Thyroid gland (tissue), 4 donors: ENCODE measurements at places on chromosomes 11 and 22.
A peak's percentile ranks its signal among the peaks of the same experiment; 100 is the strongest.

- no peak for DNase-seq
Measured at GRCh38 chr11:7846003-7846402, 49.3 kb upstream of the OR5P2 start.

GRCh38 chr11:36026315-36026968, 82.6 kb downstream of the LDLRAD3 start:
- DNase-seq: no peak

- DNase-seq: no peak
Measured at GRCh38 chr11:528815-529727, 6.3 kb downstream of the HRAS start.

DNA sequence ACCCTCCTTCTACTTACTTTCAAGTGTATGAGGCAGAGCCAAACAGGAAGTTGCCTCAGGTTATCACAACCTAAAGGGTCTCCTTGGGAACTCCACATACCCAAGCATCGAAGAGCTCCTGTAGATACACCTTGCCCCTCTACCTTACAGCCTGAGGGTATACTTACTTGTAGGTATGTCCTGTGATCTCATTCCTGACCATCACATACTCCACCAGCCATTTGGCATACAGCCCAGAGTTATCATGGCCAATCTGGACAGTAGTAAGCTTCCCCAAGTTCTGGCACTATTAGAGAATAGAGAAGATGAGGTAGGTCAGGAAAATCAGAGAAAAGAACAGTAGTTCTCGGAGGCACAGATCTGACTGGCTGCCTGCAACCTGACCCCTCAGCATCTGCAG, 53.4 kb upstream of the SCUBE2 start:
- DNase-seq: no peak

- DNase-seq: no peak
Measured at GRCh38 chr11:105054723-105055493, 9.8 kb upstream of the CARD16 start.

DNA sequence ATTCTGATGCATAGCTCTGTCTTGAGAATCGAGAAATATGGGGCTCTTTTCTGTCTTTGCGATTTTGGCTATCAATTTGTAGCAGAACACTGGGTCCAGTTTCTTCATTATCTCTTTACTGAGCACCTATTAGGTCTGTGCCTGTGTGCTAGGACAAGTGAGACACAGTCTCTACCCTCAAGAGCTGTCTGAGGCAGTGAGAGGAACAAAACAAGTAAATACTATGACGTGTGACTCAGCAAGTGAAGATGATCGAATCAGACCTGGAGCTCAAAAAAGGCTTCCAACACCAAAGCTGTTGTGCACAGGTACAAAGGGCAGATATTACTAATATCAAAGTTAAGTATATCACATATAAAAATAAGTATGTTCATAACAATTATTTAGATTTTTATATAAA, 52.4 kb downstream of the LGR4 start:
- no peak for DNase-seq

GRCh38 chr11:123504401-123504800, 74.3 kb downstream of the GRAMD1B start:
- no peak for DNase-seq

DNA sequence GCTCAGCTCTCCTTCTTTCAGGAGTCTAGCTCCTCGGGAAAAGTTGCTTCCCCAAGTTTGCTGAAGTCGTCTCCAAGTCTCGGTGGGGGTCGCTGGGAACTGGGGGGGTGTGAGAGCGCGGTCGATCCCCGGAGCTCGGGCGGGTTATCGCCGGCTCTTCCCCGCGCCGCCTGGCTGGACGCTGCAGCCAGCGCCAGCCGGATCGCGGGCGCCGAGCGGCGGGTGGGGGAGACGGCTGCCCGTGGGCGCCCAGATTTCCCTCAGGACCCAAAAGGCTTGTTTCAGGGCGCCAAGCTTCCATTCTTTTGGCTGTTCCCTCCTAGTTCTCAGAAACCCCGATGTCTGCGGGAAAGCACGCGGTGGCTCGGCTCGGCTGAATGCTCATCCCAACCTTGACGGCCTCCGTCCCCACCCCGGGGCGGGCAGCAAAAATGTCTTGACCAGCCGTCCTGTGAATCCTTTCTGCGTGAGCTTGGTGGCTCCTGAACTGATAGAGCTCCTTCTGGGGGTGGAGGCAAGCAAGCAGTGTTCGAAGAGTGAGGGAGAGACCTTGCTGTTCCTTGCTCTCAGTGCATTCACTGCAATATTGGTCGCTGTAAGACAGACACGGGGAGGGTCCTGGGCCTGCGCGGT, 1.7 kb downstream of the ZBTB16 start:
- DNase-seq: peak; percentile 64

- no peak for DNase-seq
Measured at GRCh38 chr11:41522391-41522790, 62.9 kb upstream of the LRRC4C start.

- DNase-seq: no peak
Measured at GRCh38 chr11:8087185-8087584, 6.2 kb downstream of the TUB start.

DNA sequence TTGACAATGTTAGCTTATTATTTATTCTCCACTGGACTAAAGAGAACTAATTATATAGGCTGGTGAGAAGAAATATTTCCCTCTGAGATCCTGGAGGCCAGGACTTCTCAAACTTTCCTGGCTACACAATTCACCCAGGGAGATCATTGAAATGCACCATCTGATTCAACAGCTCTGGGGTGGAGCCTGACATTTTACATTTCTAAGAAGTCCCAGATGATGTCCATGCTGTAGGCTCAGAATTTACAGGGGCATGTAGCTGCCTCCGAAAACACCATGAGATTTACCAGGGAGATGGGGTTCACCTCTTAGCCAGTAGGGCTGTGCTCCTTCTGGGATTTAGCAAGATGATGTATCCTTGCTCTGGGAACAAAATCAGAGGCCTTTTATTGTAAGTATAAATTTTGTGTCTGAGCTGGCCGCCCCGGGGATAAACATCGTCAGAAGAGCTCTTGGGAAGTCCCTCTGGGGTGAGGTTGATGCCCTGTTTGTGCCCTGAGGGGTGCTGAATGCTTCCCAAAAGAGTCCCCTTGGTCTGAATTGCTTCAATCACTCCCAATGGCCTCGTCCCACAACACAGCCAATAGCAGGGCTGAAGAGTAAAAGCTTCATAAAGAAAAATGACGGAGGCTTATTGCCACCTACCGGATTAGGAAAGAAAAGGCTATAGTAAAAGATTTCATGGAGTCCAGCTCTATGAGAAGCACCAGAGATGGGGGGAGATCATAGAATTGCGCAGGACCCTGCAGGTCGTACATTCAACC, 33.4 kb upstream of the API5 start:
- no peak for DNase-seq

- no peak for DNase-seq
Measured at GRCh38 chr11:60195923-60196368, 13.1 kb upstream of the MS4A6A start.

GRCh38 chr11:30990625-30991296, 378.8 kb downstream of the DCDC1 start:
- no peak for DNase-seq

DNA sequence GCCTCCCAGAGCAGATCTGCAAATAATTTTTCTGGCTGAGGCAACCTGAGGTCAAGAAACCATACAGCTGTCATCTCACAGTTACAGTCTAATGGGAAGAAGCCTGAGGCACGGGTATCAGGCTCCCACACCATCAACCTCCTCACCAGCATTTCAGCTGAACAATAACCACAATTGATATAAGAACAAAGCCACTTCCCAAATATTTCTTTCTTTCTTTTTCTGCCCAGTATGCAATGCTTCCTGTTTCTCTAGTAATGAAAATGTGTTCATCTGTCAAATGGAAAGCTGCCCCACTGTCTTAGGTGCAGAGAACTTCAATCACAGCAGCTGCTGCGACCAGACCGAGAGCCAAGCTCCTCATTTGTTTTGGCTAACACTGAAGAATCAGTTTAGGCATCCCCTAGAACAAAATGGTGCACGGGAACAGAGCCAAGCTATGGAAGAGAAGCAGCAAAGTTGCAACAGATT, 108.4 kb downstream of the BLID start:
- DNase-seq: no peak

GRCh38 chr11:13207665-13208594, 69.7 kb upstream of the BMAL1 start:
- peak; percentile 19 for DNase-seq

DNA sequence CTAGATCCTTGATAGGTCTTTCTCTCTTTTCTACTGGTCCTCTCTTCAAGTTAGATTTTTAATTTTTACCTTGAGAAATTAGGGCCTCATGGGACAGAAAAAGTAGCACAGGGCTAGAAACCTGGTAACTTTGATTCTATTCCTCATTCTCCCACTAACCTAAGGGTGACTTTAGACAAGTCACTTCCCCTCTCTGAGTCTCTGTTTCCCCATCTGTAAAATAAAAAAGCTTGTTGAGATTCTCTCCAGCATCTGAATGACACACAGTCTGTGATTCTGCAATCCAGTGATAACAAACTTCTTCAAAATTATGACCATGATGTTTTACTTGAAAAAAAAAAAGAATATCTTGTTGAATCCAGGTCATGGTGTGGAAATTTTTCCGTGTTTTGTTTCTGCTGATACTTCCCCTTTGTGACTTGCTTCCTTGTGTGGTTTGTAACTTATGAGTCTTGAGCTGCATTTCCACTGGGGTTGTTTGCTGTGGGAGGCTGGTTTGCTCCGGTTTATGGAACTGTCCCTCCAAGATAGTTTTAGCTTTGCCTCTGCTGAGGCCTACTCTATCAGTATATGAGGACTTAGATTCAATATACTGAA, 9.8 kb upstream of the MPEG1 start:
- no peak for DNase-seq

DNA sequence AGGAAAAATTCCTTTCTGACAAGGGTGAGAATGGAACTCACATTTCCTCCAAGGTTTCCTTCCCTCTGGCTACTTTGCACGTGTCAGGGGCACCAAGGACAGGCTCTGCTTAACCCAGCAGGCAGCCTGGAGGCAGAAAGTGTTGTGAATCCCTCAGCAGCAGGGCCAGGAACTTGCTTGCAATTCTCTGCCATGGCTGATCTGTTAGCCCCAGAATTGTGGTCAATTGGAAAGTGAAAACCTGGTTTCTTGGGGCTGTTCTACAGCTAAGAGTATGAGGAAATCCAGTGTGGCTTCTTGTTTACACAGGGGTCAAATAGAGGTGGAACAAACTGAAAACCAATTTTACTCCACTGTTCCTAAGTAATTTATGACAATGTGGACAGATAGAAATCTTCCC, 38.3 kb upstream of the CEP295 start:
- no peak for DNase-seq

DNA sequence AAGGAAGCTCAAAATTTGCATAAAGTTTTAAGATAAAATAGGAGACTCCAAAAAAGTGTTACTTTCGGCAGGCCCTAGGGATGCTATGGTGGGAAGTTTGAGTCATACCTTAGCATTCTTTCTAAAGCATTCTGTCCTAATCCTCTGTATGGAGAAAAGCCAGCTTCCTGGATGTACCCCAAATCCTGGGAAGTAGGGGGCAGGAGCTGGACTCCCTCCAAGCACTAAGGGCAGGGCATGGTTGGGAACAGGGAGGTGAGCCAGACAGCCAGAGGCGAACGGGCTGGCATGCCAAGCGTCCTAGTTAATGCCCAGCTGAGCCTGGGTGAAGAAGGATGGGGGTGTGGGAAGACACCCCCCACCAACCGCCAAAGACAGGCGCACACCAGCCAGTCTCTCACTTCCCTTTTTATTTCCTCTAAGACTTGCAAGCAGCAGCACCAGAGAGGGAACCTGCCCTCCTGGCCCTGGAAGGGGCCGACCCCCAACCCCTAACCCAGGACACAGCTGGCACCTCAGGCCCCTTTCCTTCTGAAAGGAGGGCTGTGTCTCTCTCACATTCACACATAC, 23.9 kb downstream of the RTN4RL2 start:
- DNase-seq: no peak

DNA sequence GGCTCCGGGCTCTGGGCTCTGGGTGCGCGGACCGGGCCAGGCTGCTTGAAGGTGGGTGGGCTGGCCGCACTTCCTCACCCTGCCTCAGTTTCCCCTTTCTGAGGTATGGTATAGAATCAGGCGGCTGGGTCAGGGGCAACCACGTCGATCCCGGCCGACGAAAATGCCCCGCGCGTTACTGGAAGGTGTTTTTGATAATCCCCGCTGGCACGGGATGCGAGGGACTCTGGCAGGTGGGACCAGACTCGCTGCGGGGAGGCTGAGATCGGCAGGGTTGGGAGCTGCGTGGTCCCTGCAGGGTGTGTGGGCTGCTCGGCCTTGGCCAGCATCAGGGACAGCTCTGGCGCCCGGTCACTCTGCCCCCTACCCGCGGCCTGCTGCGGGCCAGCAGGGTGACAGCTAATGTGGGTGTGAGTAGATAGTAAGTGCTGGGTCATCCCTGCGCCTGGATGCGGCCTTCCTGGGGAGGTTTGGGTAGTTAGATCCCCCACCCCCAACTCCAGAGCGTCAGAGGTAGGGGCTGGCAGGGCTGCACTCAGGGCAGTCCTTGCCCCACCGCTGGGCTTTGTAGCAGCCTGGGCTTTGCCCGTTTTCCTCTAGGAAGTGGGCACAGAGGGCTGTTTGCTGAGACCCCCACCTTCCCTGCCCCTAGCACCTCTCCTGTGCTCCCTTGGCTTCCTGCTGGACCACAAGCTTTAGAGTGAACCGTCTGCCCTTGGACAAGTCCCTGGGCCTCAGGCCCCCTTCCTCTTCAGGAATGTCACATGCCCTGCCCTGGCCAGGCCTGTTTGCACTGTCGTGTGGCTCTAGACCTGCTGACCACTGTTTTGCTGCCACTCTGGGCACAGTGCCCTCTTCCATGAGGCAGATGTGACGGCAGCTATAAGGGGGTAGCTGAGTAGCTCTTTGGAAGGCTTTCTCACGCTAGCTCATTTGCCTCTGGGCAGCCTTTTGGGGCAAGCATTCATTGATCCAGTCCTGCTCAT, 579 bp downstream of the TANGO2 start:
- DNase-seq: peak; percentile 96

GRCh38 chr11:77602381-77603088, 12.8 kb downstream of the AQP11 start:
- DNase-seq: peak; percentile 19

DNA sequence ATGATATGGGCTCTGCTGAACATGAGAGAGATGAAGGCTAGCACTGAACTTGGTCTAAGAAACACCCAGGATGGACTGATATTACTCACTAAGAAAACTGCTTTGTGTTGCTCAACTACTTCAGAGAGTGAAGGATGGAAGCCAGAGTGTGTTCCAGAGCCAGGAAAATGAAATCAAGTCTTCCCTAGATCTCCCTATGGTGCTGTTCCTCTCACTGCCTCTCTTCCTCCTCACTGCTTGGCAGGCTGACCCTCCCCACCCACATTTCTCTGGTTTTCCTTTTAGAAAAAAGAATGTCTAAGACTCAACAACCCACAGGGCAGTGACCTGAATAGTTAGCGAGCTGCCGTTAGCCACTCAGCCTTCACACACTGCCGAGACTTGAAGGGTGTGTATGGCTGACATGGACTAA, 65.6 kb downstream of the CCDC81 start:
- peak; percentile 61 for DNase-seq
